Mucosa of gallbladder (tissue), 1 donor: ENCODE measurements at places on chromosomes 12 and 14.

DNA sequence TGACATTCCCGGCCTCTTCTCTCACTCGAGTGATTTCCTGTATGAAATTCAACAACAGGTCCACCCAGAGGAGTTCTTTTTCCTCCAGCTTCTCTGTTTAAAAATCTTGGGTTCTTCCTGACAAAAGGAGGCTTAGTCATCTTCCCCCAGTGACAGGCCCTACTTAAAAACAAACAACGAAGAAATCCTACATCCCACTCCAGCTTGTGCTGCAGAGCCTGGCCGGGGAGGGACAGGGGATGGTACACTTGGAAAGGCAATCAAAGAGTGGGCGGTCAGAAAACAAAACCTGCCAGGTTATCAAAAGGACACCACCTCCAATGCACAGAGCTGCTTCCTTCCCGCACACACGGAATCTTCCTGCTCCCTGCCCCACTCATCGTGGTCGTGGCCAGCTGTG lies 101.3 kb downstream of the CACNA1C start:
- no peak for DNase-seq

DNA sequence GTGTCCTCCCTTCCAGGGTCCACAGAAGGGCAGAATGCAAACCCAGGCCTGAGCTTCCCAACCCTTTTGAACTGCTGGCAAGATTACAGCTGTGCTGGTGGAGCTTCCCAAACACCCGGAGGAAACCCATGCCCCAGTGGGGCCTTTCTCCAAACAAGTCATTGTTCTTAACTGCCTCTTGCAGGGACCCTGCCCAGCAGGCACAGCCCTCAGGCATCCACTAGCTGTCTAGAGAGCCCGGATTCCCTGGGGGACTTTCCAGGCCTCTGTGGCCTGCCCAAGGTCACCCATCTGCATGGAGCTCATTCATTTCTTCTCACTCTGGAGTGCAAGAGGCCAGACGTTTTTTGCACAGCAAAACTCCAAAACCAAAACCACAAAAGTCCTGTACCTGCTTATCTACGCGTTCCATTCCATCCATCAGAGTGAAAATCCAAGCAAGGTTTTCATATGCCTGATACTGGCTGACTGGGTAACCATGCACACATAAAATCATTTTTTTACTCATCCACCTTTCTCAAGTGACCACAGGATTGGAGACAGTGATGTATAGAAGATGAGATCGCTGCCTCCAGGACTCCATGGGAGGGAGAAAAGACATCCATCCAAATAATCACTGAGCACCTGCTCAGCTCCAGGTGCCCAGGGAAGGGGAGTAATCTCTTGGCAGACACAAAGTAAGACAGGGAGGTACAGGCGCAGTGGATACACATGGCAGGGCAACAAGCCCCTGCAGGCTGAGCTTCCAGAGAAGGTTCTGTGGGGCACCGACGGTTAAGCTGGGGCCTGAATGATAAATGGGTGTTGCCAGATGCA lies 17.2 kb upstream of the BDKRB2 start:
- DNase-seq = no peak

DNA sequence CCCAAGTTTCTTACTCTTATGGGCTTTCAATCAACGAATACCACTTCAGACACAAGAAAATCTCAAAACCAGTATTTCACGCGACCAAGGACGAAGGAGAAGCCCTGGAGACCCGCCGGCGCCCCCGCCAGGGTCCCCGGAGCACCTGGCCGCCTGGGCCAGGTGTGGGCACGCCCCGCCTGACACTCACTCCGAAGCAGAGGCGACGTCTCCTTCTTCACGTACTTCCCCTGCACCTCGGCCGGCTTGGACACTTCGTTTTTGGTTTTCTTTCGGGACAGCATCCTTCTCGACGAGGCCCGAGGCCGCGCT lies 466 bp downstream of the SAV1 start:
- DNase-seq = peak; percentile 21

GRCh38 chr14:99549684-99550083 lies 54.3 kb downstream of the CCDC85C start:
- no peak for DNase-seq

- DNase-seq = no peak
Measured at GRCh38 chr14:105873870-105874512, 347.6 kb downstream of the TMEM121 start.
